ENCODE measurements at places on chromosomes 1 and 21.

DNA sequence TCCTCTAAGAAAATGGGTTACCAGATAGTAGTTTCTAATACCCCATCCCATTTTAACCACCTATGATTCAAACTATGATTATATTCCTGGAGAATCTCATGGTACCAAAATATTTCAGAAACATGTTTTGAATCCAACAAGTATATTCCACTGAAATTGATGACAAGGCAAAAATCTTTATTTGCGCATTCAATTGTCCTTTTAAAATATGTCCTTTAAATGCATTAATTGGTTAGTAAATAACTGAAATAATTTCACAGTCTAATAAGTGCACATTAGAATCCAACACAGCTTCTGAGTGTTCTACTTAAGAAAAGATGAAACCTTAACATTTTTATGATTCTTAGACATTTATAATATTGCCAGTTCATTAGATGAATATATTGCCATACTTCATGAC lies 356.6 kb downstream of the SETD4 start:
- no peak overlapping the region for H3K27ac ChIP-seq
- no peak for DNase-seq
- H3K27me3 ChIP-seq: no peaks in the 10 kb centered on the region
- no peak overlapping the region for H3K4me3 ChIP-seq
- no peaks in the 10 kb centered on the region for H3K4me1 ChIP-seq
- H3K36me3 ChIP-seq: no peaks in the 10 kb centered on the region

DNA sequence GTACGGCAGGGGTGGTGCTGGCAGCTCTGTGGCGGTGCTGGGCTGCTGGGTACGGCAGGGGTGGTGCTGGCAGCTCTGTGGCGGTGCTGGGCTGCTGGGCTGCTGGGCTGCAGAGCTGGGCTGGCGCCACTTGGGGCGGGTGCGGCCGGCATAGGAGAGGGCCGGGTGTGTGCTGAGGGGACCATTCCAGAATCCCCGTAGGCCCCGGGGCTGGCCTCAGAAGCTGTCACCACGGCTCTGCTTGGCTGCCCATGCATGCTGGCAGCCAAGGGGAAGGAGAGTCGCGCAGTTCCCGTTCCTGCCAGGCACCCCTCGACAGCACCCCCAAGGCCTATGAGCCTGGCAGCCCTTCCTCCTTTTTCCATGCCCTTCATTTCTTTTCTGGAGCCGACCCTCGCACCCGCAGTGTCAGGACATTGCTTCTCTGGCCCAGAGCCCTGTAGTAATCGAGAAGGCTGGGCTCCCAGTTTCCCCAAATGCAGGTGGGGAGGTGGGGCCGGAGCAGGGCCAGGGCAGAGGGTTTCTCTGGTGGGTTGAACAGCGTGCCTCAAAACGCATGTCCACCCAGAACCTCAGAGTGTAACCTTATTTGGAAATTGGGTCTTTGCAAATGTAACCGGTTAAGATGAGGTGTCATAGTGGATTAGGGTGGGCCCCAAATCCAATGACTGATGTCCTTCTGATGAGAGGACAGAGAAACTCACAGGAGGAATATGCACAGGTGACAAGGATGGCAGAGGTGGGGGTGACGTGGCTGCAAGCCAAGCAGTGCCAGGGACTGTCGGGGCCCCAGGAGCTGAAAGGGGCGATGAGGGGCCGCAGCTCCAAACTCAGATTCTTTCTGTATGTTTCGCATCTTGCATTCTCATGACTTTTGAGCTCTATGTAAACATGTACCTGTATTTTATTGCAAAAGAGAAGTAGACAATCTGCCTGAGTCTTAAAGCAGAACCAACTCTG lies 71.0 kb upstream of the ACTRT2 start:
- no peaks in the 10 kb centered on the region for H3K4me1 ChIP-seq
- peak; percentile 44 for DNase-seq
- no peak overlapping the region for H3K4me3 ChIP-seq

GRCh38 chr1:198955085-198955484 lies 316.2 kb downstream of the PTPRC start:
- no peaks in the 10 kb centered on the region for H3K27me3 ChIP-seq
- H3K36me3 ChIP-seq: no peaks in the 10 kb centered on the region
- no peak overlapping the region for H3K27ac ChIP-seq

DNA sequence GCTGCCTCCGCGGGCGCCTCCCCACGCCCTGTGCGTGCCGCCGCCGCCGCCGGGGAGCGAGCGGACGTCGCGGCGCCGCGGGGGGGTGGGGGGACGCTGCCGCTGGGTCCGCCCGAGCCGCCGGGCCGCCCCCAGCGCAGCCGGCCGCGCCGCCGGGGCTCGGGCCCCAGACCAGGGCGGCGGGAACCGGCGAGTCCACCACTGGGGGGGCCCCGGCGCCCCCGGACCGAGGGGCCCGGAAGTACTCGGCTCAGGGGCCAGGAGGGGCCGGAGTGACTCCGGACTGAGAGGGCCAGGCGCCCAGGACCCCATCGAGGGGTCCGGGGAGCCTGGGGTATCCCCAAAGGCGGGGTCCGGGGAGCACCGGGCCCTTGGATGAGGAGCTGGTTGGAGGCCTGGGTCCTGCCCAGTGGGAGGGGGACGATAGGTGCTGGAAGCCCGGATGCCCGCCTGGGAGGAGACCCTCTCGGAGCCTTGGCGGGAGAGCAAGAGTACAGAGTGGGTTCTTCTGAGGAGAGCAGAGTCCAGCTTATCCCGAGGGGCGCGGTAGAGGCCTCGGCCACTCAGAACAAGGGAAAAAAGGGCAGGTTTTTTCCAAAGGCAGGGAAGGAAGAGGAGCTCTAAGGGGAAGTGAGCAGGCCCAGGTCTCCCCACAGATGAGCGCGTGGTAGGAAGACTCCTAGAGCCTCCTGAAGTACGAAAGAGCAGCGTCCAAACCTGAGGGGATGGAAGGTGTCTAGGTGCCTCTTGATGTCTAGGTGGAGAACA lies 556 bp downstream of the GMEB1 start:
- H3K4me1 ChIP-seq: peaks cover 4% of the 10 kb centered on the region
- DNase-seq: peak; percentile 67
- H3K27me3 ChIP-seq: no peaks in the 10 kb centered on the region
- H3K4me3 ChIP-seq: peak overlapping the region; percentile 96
- H3K36me3 ChIP-seq: no peaks in the 10 kb centered on the region
- peak overlapping the region; percentile 94 for H3K27ac ChIP-seq

GRCh38 chr1:21318057-21318713 lies 27.9 kb upstream of the ECE1 start:
- no peak overlapping the region for H3K4me3 ChIP-seq
- DNase-seq: no peak
- H3K4me1 ChIP-seq: no peaks in the 10 kb centered on the region
- H3K27me3 ChIP-seq: no peaks in the 10 kb centered on the region
- no peaks in the 10 kb centered on the region for H3K36me3 ChIP-seq

GRCh38 chr1:55150880-55151588 lies 64.1 kb downstream of the USP24 start:
- H3K4me3 ChIP-seq: no peak overlapping the region
- no peak for DNase-seq
- no peak overlapping the region for H3K27ac ChIP-seq
- H3K4me1 ChIP-seq: no peaks in the 10 kb centered on the region
- no peaks in the 10 kb centered on the region for H3K27me3 ChIP-seq
- peaks cover 89% of the 10 kb centered on the region for H3K36me3 ChIP-seq

GRCh38 chr1:203473781-203474305 lies 1.8 kb upstream of the PRELP start:
- no peaks in the 10 kb centered on the region for H3K27me3 ChIP-seq
- H3K4me1 ChIP-seq: no peaks in the 10 kb centered on the region
- H3K4me3 ChIP-seq: no peak overlapping the region
- no peak for DNase-seq
- no peaks in the 10 kb centered on the region for H3K36me3 ChIP-seq

DNA sequence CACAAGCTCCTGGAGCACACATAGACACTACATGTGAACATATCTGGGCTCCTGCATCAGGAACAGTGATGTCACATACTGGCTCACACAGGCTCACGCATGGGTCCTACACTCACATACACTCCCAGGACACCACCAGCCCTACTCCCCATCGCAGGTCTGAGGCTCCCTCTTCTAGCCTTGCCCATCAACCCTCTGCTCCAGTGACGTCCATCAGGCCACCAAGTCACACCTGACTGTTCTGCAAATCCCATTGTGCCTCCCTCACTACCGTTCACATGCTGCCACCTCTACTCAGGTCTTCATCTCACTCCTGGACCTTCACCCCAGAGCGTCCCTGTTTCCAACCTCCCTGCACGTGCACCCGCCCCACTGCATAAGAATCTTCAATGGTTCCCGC lies 18.1 kb downstream of the TFAP2E start:
- no peaks in the 10 kb centered on the region for H3K4me1 ChIP-seq
- no peak for DNase-seq
- no peak overlapping the region for H3K4me3 ChIP-seq
- no peaks in the 10 kb centered on the region for H3K27me3 ChIP-seq
- no peaks in the 10 kb centered on the region for H3K36me3 ChIP-seq

GRCh38 chr21:26136671-26137070 lies 33.9 kb downstream of the APP start:
- H3K27me3 ChIP-seq: no peaks in the 10 kb centered on the region
- H3K4me1 ChIP-seq: peaks cover 32% of the 10 kb centered on the region
- peaks cover 15% of the 10 kb centered on the region for H3K36me3 ChIP-seq
- H3K27ac ChIP-seq: no peak overlapping the region
- no peak overlapping the region for H3K4me3 ChIP-seq

DNA sequence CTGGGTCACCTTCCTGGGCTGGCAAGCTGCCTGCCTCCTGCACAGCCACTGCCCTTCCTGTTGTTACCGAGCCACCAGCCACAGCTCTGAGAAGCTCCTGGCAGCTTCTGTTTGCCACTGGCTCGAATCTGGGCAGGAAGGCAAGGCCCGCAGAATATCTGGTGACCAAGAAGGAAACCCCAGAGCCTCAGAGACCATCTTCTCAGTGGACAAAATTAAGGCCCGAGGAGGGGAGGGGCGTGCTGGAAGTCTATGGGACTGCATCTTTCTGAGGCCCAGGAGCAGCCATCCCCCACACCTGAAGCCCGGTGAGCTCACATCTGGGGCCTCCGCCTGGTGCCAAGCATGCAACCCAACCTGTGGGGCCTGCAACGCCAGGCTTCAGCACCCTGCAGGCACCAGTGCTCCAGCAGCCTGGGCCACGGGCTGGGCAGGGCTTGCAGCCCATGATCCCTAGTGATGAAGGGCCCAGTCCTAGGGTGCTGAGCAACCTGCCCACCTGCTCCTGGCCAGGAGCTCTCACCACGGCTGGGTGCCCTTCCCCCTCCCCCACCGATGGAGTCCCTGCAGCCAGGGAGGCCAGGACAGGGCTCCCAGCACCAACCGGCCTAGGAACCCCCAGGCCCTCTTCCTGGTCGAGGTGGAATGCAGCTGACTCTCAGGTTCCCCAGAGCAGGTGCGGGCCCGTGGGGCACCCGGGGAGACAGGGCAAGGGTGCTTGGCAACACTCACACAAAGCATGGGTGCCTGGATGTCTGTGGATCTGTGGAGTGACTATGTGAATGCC lies 879 bp downstream of the CPTP start:
- H3K36me3 ChIP-seq: peaks cover 10% of the 10 kb centered on the region
- H3K4me3 ChIP-seq: peak overlapping the region; percentile 100
- H3K4me1 ChIP-seq: no peaks in the 10 kb centered on the region
- H3K27ac ChIP-seq: peak overlapping the region; percentile 72
- no peaks in the 10 kb centered on the region for H3K27me3 ChIP-seq
- DNase-seq: no peak

DNA sequence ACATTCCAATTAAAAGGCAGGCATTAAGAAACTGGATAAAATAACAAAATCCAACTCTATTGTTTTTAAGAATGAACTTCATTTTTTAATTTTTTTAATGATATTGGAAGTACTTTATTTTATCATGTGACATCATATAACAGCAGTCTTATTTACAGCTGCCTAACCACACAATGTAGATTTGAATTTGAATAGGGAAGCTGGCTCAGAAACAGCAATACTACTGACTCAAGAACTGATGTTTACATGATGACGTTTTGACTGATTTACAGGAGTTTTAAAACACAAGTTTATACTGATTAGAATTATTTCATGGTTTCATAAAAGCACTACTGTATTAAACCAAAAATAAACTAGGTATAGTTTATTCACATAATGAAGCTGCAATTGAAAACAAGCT lies 348.7 kb upstream of the NR5A2 start:
- H3K36me3 ChIP-seq: no peaks in the 10 kb centered on the region
- no peak overlapping the region for H3K4me3 ChIP-seq
- no peaks in the 10 kb centered on the region for H3K4me1 ChIP-seq
- no peak overlapping the region for H3K27ac ChIP-seq

GRCh38 chr1:52676249-52676903 lies 21.8 kb downstream of the COA7 start:
- H3K4me3 ChIP-seq: no peak overlapping the region
- H3K27ac ChIP-seq: no peak overlapping the region

DNA sequence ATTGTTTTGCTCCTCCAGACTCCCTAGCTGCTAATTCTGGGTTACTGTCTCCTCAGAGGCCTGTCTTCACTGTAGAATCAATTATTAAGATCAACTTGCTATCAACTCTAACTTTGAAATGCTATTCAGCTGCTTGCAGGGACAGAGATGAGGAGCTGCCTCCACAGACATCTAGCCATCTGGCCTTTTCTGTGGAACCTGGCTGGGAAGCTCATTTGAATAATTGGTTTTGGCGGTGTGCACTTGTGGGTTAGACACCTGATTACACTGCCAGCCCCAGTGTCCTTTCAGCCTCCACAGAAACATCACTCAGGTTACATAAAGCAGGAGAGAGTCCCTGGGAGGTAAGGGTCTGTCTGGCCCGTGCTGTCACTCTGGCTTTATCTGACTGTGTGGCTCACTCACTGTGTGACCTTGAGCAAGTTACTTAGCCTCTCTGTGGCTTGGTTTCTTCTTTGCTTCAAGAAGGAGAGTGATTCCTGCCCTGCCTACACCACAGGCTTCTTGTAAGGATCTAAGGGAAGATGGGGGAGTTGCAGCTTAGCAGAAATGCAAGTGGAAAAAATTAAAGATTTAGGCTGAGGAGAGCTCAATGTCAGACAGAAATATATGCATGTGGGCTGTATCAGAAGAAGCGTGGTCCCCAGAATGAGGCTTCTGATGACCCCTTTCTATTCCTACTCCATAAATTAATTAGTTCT lies 131.6 kb downstream of the BEND5 start:
- DNase-seq: no peak
- H3K4me1 ChIP-seq: no peaks in the 10 kb centered on the region
- H3K36me3 ChIP-seq: no peaks in the 10 kb centered on the region
- no peaks in the 10 kb centered on the region for H3K27me3 ChIP-seq
- H3K4me3 ChIP-seq: no peak overlapping the region

- peaks cover 9% of the 10 kb centered on the region for H3K4me1 ChIP-seq
- H3K4me3 ChIP-seq: no peak overlapping the region
- H3K27me3 ChIP-seq: no peaks in the 10 kb centered on the region
- no peak for DNase-seq
- no peaks in the 10 kb centered on the region for H3K36me3 ChIP-seq
These were observed 102.4 kb downstream of the BRINP2 start for GRCh38 chr1:177273141-177273540.

- peak overlapping the region; percentile 100 for H3K27ac ChIP-seq
- H3K27me3 ChIP-seq: no peaks in the 10 kb centered on the region
- no peak for DNase-seq
- H3K36me3 ChIP-seq: no peaks in the 10 kb centered on the region
- H3K4me1 ChIP-seq: peaks cover 38% of the 10 kb centered on the region
These were observed 45.5 kb upstream of the IRF2BP2 start for GRCh38 chr1:234655328-234656069.

GRCh38 chr21:18023157-18023556 lies 204.0 kb upstream of the C21orf91 start:
- DNase-seq: no peak
- H3K27me3 ChIP-seq: peaks cover 8% of the 10 kb centered on the region
- H3K4me3 ChIP-seq: no peak overlapping the region
- H3K27ac ChIP-seq: no peak overlapping the region
- no peaks in the 10 kb centered on the region for H3K4me1 ChIP-seq
